ENCODE measurements at places on chromosomes 3 and 15. TPM values are rescaled to one million over a fixed set of nuclear protein-coding genes. Genes with fewer than 3 reads are reported as not detected.

DNA sequence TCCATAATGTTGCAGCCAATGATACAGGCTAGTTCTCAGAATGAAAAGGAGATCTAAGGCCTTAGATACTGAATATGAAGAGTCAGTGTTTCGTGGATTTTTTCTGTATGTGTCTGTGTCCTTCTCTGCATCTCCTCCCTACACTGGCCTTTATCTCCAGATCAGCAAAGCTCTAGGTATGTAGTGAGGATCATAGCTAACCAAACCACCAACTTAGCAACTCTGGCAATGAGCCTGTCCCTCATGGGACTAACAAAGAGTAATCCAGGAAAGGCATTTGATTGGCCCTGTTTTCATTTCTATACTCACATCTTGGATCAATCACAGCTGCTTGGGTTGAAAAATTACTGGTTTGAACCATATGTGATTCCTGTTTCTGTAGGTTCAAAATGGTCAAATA is 18.6 kb upstream of the CNTN3 start:
- no peak overlapping the region for H3K4me3 ChIP-seq
- no peak for DNase-seq

The GABRG3 gene
- total RNA-seq = not detected

The AAGAB gene
- total RNA-seq = 50.5 TPM

DNA sequence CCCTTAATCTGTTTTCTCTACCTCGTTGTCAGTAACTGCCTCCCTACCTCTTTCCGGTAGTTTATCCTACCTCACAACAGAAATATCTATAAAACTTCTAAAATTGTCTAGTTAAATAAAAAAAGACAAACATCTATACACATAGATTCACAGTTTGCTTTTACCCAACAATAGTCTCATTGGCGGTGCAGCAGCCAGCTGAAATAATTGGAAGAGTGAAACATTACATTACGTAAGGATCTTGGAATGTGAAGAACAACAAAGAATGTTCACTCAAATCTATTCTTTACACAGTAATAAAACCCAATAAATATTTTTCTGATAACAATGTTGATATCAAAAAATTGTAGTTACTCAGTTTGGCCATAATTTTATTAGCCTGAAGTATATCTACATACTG is 115.5 kb upstream of the ARPP21 start:
- H3K27me3 ChIP-seq = no peaks in the 10 kb centered on the region
- no peak overlapping the region for H3K4me3 ChIP-seq
- H3K4me1 ChIP-seq = no peaks in the 10 kb centered on the region
- DNase-seq = no peak

The GP9 gene
- total RNA-seq = 0.45 TPM

The STAB1 gene
- 0.92 TPM for total RNA-seq

The TM4SF1 gene
- not detected for total RNA-seq

GRCh38 chr3:27201492-27201891 is 167.7 kb downstream of the NEK10 start:
- H3K4me1 ChIP-seq = no peaks in the 10 kb centered on the region
- H3K36me3 ChIP-seq = no peaks in the 10 kb centered on the region
- H3K27me3 ChIP-seq = peaks cover 7% of the 10 kb centered on the region
- no peak overlapping the region for H3K27ac ChIP-seq

DNA sequence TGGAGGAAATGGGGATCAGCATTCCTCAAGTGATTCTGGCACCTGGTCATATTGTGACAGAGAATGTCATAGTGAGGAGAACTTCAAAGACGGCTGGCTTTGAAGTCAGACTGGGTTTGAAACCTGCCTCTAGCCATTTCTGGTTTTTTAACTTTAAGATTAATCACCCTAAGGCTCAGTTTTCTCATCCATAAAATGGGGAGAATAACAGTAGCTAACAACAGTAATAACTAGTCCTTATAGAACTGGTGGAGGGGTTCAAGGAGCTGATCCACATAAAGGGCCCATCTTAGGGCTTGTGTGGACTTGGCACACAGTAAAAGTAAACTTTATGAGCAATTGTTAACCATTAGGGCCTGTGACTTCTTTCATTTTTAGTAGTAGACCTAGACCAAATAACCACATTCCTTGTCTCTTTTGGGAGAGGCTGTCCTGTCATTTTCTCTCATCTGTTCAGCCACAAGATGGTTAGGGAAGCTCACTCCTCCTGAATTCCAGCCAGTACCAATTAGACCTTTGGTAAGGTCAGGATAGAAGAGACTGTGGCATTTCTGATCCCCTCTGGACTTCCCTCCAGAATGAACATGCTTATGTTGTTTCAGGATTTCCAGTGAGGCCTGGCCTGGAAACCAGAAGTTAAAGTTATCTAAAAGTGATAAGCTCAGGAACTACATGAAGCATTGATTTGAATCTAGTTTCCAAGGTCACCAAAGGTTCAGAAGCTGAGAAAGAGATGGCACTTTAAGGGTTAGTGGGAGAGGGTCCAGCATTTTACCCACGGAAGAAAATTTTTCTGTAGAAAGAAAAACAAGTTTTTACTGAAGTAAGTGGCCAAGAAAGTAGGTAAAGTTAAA is 159.3 kb upstream of the DPH6 start:
- H3K4me1 ChIP-seq = no peaks in the 10 kb centered on the region
- DNase-seq = no peak
- H3K4me3 ChIP-seq = no peak overlapping the region
- no peaks in the 10 kb centered on the region for H3K27me3 ChIP-seq

The TP63 gene
- total RNA-seq = not detected

The MEIS2 gene
- total RNA-seq = not detected

DNA sequence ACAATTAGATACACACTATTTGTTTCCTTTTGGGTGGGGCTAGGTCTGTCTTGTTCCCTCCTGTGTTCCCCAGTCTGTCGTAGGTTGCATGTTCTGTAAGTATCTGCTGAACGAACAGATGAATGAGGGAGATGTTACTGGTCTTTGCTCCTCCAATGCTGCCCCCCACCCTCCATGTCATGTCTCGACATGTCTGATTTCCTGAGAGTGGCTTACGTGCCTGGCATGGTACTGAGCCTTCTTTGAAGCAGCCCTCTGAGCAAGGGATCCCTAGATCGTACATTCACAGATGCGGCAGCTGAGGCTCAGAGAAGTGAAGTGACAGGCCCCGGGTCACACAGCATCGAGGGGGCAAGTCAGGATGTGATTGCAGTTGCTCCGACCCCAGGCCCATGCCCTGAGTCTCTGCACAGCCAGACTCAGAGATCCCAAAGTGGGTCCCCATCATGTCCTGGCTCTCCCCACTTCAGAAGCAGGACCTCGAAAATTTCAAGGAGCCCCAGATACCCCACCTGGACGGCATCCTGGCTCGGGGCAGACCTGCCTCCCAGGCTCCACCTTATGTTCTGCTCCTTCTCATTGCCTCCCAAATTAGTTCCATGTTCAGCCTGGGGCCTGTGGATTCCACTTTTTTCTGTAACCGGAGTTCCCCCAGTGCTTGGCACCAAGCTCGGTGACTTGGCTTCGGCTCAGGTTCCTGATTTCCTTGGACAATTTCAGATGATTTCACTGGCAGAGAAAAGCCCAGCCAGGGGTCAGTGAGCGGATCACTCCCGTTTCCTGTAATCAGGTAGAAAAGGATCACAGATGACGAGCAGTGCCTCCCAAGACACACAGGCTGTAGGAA is 24.7 kb downstream of the GOLGA6L2 start:
- H3K4me3 ChIP-seq = no peak overlapping the region
- no peak for DNase-seq
- H3K36me3 ChIP-seq = no peaks in the 10 kb centered on the region
- H3K4me1 ChIP-seq = no peaks in the 10 kb centered on the region
- H3K27me3 ChIP-seq = no peaks in the 10 kb centered on the region

- no peak overlapping the region for H3K27ac ChIP-seq
- H3K4me3 ChIP-seq = no peak overlapping the region
- no peak for DNase-seq
- peaks cover 9% of the 10 kb centered on the region for H3K27me3 ChIP-seq
These were observed 1.7 kb downstream of the MESP2 start for GRCh38 chr15:89777782-89778380.

The IMPDH2 gene
- 454 TPM for total RNA-seq

DNA sequence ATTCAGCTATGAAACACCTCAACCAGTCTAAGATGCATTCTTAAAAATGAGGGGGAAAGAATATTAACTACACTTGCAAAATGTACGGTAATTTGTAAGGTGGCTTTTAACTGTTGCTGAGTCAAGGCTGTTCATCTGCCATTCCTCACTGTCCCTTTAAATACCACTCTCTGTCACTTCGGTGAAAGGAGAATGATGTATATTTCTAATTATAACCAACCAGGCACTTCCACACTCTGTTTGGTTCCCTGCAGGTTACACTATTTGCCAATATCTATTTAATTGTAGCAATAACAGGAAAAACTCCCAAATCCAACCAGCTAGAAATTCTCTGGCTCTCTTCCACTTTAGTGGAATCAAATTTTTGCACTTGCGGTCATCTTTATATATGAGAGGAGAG is 70.5 kb upstream of the SLCO3A1 start:
- H3K4me1 ChIP-seq = no peaks in the 10 kb centered on the region
- H3K36me3 ChIP-seq = no peaks in the 10 kb centered on the region
- no peak overlapping the region for H3K4me3 ChIP-seq
- H3K27me3 ChIP-seq = peaks cover 12% of the 10 kb centered on the region

- DNase-seq = no peak
- no peak overlapping the region for H3K27ac ChIP-seq
- peaks cover 17% of the 10 kb centered on the region for H3K4me1 ChIP-seq
- peaks cover 30% of the 10 kb centered on the region for H3K27me3 ChIP-seq
- no peaks in the 10 kb centered on the region for H3K36me3 ChIP-seq
- H3K4me3 ChIP-seq = peak overlapping the region; percentile 18
These were observed 107.1 kb downstream of the DGKG start for GRCh38 chr3:186254676-186255650.

The SUSD5 gene
- total RNA-seq = not detected

DNA sequence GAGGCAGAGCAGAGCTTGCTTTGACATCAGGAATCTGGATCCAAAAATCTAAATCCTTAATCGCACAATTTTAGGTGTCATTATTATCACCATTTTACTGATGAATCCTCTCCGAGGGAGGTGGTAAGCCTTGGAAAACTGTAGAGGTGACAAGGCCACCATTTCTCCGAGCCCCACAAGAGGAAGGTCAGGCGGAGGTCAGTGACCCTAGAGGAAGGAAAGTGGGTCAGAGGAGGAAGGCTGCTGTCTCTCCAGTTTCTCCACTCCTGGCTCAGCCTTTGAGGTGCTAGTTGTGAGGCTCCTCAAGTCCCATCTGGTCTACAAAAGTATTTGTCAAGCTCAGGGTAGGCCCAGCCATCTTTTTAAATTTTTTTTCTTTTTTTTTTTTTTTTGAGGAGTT is 3.2 kb downstream of the DVL3 start:
- no peaks in the 10 kb centered on the region for H3K27me3 ChIP-seq
- peaks cover 37% of the 10 kb centered on the region for H3K4me1 ChIP-seq
- no peak for DNase-seq
- peak overlapping the region; percentile 51 for H3K27ac ChIP-seq
- no peak overlapping the region for H3K4me3 ChIP-seq

The APBA2 gene
- total RNA-seq = 6.0 TPM

The SLC6A20 gene
- not detected for total RNA-seq

GRCh38 chr15:35929740-35930444 is 383.9 kb upstream of the DPH6 start:
- H3K27ac ChIP-seq = no peak overlapping the region
- H3K4me1 ChIP-seq = no peaks in the 10 kb centered on the region
- no peak for DNase-seq
- no peaks in the 10 kb centered on the region for H3K27me3 ChIP-seq

The IGSF10 gene
- total RNA-seq = not detected

The SLC22A13 gene
- total RNA-seq = 1.8 TPM

The LIPH gene
- total RNA-seq = not detected
